ENCODE measurements at places on chromosomes 6 and 20. TPM values are rescaled to one million over a fixed set of nuclear protein-coding genes. Genes with fewer than 3 reads are reported as not detected.

SLC22A2 gene
- total RNA-seq, result not detected

GSTA3 gene
- not detected for total RNA-seq

NKX2-2 gene
- 2.2 TPM for total RNA-seq

TAGAP gene
- 10.3 TPM for total RNA-seq

E2F3 gene
- total RNA-seq, result 4.8 TPM

MAS1 gene
- total RNA-seq, result not detected

CALHM6 gene
- total RNA-seq, result 3.3 TPM

PKIB gene
- 163 TPM for total RNA-seq

MYH7B gene
- 0.75 TPM for total RNA-seq

HRH3 gene
- total RNA-seq, result not detected

PRSS35 gene
- total RNA-seq, result not detected

All from transverse colon (tissue), 4 donors.